ENCODE measurements at places on chromosomes 7 and 10. TPM values are rescaled to one million over a fixed set of nuclear protein-coding genes. Genes with fewer than 3 reads are reported as not detected.

Gene IMMP2L
- 4.9 TPM for total RNA-seq

Gene DPYSL4
- not detected for total RNA-seq

DNA sequence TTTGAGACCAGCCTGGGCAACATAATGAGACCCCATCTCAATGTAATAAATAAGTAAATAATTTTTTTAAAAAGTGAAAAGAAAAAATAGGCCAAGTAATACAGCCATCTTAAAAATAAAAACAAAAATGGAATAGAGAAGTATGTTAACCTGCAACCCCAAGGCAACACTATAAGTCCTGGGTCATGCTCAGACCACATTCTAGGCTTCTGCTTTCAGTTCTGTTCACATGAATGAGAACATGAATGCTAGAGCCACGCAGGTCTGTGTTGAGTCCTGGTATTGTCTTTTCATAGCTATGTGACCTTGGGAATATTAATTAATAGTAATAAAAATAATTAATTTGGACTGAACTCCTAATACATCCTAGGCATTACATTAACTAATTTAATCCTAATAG lies 284.0 kb downstream of the AUTS2 start:
- no peak for DNase-seq

DNA sequence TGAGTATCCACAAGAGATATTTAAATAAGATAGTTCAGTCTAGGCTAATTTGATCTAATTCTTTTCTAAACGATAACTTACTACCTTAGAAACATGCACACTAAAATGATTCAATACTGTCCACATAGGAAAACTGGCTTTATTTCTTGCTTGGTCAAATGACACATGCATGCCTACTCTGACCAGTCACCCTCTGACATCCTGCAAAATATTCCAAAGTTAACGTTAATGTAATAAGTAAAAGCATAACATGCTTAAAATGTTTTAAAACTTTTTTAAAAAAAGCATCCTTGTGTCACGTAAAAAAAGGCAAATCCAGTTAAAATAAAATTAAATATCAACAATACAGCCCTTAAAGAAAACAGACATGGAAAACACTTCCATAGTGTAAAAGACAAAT lies 70.2 kb downstream of the UBE2H start:
- DNase-seq, result peak; percentile 29

DNA sequence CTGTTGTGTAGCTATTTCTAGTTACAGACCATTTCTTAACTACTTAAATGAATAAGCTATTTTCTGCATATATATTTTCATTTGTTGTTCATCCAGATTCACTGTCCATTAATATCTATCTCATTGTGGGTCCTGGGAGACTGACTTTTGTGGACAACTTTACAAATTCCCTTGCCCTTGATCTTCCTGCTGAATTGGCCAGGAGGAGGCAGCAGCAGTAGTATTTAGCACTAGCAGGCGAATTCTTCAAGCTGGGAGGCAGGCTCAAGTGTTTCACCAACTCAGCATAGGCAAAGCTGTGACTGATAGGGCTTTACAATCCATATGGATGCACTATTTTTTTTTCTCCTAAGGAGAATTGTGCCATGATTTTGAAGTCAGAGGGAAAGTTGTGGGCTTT lies 461.0 kb upstream of the NRG3 start:
- DNase-seq, result peak; percentile 5

- DNase-seq, result peak; percentile 46
These were observed 243.0 kb downstream of the BICC1 start for GRCh38 chr10:58755677-58756076.

Data from HT1080 (cell line).